NT2/D1 (cell line): ENCODE measurements at places on chromosomes 16 and 17.
A peak's percentile ranks its signal among the peaks of the same experiment; 100 is the strongest.

GRCh38 chr17:50533185-50533584 is 650 bp downstream of the EPN3 start:
- DNase-seq = no peak

DNA sequence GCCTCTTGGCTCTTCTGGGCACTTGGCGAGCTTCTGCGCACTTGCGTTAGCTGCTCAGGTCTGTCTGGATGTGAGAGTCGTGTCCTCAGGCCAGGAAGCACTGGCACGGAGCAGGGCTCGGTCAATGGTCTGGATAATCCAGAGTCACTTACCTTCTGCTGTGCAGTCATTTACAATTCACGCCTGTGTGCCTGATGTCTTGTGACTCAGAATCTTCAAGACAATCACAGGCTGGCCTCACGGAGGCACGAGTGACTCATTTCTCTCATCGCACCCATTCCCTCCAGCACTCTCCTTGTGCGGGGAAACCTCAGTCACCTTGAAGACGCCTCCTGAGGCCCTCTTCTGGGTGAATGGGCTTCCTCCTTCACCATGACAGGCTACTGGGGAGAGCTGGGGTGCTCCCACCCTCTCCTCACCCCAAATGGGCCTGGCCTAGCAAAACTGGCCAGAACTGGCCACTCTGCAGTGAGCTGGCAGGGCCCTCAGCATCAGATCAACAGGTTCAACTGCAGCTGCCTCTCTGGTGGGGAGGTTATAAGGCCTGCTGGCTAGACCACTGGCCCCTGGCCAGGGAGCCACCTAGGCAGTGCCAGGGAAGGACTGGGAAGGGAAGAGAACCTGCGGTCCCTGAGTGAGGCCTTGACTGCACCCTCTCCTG is 1.9 kb upstream of the CAPN15 start:
- no peak for DNase-seq

DNA sequence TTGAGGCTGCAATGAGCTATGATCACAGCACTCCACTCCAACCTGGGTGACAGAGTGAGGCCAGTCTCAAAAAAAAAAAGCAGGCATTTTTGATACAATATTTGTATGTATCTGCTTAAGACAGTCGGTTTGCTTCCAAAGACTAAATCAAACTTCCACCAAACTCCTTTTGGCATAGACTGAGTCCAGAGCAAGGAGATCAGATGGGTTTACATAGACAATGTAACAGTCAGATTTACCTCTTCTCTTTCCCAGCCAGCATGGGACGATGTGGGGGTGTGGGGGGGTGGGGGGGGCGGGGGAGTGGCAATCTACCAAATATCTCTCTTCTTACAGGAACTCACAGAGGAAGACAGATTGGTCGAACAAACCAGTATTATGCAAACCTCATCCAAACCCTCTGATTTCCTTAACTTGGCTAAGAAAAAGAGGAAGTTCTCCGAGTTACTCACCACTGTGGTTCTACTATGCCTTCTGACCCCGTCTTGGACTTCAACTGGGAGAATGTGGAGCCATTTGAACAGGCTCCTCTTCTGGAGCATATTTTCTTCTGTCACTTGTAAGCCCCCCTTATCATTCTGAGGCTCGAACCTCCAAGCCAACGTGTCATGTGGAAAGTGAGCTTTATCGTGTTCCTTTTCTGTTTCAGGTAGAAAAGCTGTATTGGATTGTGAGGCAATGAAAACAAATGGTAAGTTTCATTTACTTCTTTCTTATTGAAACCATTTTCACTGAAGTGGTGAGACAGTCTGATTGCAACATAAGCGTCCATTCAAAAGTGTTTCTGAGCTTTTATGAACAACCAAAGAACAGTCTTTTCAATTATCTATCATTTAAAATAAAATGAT is at the start of gene MILR1:
TSS of gene MILR1 (plus strand) at position 451 of the 848 bp plus-strand sequence. CDS start at position 505, 54 bp downstream.
- DNase-seq = no peak

DNA sequence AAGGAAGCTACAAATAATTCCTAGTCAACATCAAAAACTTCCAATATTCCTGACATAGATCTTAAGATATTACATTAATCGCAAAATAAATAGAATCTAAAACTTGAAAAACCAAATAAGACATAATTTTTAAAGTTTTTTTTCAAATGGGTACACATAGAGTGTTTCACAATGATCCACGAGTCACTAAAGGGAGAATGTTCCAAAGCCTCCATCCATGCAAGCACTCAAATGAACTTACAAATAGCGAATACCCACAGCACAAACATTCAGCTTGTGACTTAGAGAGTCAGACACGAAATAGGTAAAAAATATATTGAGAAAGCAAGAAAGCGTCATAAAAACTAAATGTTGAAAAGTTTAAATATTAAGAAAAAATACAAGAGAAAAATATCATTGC is 65.7 kb downstream of the CEP112 start:
- no peak for DNase-seq

GRCh38 chr17:50692448-50693035 is 15.2 kb downstream of the ANKRD40 start:
- DNase-seq = no peak

DNA sequence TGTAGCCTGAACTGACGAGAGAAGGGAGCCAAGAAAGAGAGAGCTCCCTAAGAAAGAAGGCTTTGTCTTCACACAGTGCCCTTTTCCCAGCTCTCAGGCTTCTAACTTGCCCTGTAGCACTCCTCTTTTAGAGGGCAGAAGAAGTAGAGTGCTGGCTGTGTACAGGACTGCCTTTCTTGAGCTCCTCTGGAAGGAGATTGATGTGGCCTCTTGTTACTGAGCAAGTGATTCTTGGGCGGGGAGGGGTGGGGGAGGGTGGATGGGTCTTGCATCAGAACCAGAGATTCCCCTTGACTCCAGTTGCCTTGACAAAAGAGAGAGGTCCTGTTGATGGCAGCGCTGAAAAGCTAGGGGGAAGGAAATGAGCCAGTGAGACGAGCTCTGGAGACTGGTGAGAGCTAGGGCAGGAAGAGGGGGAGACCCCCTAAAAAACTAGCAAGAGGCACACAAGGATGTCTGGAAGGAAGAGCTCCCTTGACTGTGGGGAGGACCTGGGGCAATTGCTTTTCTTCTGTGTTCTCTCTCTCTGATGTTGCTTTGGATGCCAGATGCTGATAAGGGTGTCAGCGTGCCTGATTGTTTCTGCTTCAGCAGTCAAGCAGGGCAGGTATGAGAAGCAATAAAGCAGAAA is 18.4 kb downstream of the GPR179 start:
- no peak for DNase-seq

GRCh38 chr16:978403-978802 is 3.2 kb upstream of the SOX8 start:
- DNase-seq = no peak

DNA sequence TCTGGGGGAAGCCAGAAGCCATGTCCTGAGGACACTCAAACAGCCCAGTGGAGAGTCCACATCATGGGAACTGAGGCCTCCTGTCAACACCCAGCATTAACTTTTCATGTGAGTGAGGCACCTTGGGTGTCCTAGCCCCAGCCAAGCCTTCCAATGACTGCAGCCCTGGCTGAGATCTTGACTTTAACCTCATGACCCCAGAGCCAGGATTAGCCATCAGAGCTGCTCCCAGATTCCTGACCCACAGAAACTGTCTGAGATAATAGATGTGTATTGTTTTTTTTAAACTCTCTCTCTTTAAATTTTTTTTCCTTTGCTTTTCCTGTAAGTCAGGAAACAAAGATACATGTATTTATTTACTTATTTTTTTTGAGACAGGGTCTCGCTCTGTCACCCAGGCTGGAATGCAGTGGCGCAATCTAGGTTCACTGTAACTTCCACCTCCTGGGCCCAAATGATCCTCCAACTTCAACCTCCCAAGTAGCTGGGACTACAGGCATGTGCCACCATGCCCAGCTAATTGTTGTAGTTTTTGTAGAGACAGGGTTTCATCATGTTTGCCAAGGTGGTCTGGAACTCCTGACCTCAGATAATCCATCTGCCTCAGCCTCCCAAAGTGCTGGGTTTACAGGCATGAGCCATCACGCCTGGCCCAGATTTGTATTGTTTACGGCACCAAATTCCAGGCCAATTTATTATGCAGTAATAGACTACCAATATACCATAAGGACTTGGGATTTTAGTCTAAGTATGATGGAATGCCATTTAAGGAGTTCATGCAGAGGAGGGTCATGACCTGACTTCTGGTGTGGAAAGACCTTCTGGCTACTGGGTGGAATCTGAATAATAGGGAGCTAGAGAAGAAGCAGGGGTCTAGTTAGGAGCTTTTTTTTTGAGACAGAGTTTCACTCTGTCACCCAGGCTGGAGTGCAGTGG is 14.0 kb upstream of the TMEM94 start:
- DNase-seq = no peak

- no peak for DNase-seq
These were observed 15.4 kb downstream of the CLUH start for GRCh38 chr17:2695961-2696760.

GRCh38 chr17:9643611-9644010 is 1.7 kb upstream of the USP43 start:
- DNase-seq = no peak

DNA sequence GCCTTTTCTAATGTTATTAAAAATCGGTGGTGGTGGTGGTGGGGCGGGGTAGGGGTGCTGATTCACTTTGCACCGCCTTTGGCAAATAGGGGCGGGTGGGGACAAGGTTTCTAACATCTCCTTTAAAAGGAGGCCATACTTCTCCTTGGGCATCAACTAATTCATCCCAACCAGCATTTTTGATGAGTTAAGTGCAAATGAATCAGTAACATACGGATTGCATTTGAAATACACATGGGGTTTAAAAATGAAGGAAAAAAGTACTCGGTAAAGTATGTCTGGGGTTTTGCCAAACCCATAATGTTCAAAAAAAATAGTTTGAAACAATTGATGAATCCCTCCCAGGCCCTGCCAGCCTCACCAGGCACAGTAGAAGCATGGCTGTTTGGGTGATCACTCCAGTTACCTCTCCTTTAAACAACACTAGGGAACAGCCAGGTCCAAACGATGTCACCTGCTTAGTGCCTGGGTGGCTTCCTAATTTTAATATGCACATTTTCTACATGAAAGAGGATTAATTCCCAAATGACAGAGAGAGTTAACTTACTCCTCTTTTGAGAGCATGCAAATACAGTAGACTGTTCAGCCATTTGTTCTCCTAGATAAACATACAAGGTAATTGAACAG is 107.2 kb downstream of the ANKFN1 start:
- DNase-seq = no peak

- no peak for DNase-seq
These were observed 699 bp downstream of the FAM222B start for GRCh38 chr17:28841901-28842281.

DNA sequence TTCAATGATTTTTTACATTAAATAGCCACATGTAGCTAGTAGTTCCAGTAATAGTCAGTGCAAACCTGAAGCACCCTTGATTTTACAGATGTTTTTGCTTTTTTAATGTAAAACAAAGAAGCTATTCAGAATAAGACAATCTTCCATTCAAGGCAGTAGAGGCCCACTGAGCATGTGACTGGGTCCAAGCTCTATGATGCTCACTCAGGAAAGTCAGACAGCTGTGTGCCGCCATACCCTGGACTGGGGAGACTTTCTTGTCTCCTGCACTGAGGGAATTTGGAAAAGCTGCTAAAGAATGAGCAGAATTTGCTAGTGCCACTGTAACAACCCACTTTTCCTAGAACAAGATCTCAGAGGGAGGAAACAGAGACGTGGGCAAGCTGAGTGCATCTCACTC is 11.5 kb downstream of the CENPN start:
- DNase-seq = no peak

DNA sequence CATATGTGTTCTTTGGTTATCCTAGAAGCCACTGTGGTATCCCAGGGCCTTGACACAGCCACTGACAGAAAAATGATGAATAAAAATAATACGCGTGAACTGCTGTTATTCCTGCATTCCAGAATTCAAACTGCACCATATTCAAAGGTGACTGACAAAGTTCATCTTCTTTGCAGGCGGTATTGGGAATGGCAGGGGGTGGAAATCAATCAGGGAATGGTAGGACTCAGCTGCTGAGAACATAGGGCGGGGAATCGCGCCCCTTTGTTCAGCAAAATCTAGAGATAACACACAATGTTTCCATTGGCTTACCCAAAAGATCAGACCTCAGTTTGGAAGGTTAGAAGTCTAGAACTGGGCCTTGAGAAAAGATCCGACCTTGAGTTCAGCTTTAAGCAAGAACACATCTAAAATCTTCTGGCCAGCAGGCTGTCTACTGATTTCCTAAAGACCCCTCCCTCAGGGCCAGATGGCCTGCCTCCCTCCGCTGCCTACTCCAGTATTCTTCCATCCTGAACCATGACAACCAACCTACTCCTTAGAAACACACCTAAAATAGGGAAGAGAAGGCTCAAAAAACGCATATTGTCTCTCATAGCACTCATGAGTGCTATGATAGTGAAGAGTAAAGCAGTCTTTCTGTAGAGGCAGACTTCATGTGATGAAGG is 34.1 kb downstream of the CDK5R1 start:
- no peak for DNase-seq

GRCh38 chr16:65176603-65177002 is 54.7 kb upstream of the CDH11 start:
- DNase-seq = no peak

GRCh38 chr17:69050999-69051775 is 9.5 kb downstream of the ABCA9 start:
- DNase-seq = no peak

- peak; percentile 57 for DNase-seq
These were observed 246.2 kb downstream of the KATNIP start for GRCh38 chr16:27795992-27796614.

- DNase-seq = no peak
These were observed 25.3 kb upstream of the TRPV3 start for GRCh38 chr17:3582915-3583314.

DNA sequence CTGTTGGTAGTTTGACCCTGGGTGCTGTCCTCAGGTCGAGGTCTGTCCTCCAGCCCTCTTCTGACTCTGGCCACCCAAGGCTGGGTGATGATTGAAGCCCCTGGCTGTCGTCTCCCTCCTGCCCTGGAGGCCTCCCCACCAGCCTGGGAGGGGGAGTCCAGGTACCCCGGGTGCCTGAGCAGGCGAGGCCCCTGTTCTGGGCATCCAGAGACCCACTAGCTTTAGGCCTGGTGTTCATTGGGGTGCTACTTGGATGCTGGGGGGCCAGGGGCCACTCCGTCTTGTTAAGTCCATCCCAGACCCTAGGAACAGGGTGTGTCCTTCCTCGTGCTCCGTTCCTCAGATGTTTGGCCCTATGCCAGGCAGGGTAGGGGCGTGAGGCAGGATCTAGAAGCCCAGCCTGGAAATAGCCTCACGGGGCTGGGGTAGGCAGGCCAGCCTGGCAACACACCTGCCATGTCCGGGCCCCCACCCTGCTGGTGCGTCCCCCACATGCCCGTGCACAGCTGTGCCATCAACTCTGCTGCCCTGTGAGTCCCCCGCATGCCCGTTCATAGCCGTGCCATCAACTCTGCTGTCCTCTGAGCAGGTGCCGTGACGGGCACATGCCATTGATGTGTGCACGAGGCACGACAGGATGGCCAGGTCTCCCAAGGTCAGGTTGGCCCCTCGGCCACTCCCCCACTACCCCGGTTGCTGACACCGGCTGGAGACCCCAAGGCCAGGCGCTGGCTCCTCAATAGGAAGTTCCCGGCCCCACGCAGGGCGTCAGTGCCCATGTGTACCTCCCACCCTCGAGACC is 36.9 kb downstream of the GINS2 start:
- DNase-seq = no peak

- DNase-seq = no peak
These were observed 317.3 kb downstream of the SLC39A11 start for GRCh38 chr17:72775237-72775636.
